ENCODE measurements at places on chromosomes 1 and 21.

DNA sequence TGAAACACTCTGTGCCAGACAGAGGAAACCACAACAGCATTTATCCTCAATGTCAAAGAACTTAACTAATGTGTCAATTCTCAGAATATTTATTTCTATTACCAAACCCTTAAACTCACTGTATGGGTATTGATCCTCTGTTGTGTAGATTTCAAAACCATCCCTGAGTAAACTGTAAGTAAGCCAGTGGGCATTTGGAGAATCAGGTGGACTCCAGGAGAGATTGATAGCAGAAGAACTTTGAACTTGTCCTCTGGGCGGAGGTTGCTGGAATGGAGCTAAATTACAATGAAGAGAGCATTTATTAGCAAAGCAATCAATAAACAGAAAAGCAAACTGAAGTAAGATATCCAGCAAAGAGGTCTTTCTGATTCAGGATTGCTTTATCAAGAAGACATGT lies 216.1 kb downstream of the USH2A start:
- no peak overlapping the region for H3K27ac ChIP-seq
- no peak overlapping the region for H3K4me3 ChIP-seq
- H3K4me1 ChIP-seq = no peaks in the 10 kb centered on the region
- H3K36me3 ChIP-seq = no peaks in the 10 kb centered on the region
- DNase-seq = no peak

DNA sequence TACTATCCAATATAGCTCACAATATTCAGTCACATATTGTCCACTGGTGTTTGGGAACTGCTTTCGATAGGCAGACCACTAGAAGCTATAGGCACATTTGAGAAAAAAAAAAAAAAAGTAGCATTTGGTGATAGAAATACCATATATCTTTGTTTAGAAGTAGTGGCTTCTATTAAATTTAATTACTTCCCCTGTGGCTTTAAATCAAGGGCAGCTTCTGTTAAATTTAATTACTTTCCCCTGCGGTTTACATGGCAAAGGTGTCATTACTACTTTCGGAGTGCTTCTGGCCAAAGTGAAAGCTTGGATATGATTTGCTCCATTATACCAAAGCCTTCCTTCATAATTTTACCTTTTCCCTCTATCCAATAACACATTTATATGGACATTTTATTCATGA lies 229.9 kb downstream of the TTLL7 start:
- no peak overlapping the region for H3K27ac ChIP-seq
- no peak overlapping the region for H3K4me3 ChIP-seq
- peaks cover 28% of the 10 kb centered on the region for H3K27me3 ChIP-seq
- H3K36me3 ChIP-seq = no peaks in the 10 kb centered on the region
- no peak for DNase-seq

DNA sequence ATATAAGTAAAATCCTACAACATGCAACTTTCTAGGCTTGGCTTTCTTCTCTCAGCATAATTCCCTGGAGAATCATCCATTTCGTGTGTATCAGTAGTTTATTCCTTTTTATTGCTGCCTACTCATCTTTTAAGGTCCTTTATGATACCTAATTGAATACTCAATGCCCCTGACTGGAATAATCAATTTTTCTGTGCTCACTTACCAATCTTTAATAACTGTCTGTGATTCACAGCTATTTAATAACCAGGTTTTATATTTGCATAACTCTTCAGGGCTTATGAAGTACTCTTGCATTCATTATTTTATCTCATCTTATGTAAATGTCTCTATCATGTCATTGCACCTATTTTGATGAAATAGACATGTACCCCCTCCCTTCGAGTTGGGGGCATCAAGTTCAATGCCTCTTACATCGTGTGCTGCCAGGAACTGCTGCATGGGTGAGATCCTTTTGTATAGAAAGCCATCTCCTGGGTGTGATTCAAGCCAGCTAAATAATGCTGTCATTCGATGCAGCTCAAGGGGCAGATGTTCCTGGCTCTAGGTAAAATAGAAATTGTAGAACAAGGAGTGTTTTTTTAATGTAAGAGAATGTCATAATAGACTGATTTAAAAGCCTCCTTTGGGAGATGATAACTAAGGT lies 222.7 kb downstream of the SLC35F3 start:
- no peaks in the 10 kb centered on the region for H3K4me1 ChIP-seq
- no peak for DNase-seq
- no peak overlapping the region for H3K4me3 ChIP-seq
- H3K27me3 ChIP-seq = no peaks in the 10 kb centered on the region
- no peak overlapping the region for H3K27ac ChIP-seq

GRCh38 chr1:3033040-3033789 lies 11.9 kb downstream of the ACTRT2 start:
- no peak overlapping the region for H3K4me3 ChIP-seq
- no peaks in the 10 kb centered on the region for H3K4me1 ChIP-seq
- DNase-seq = no peak
- no peak overlapping the region for H3K27ac ChIP-seq
- peaks cover 15% of the 10 kb centered on the region for H3K27me3 ChIP-seq

- H3K4me3 ChIP-seq = no peak overlapping the region
- H3K27ac ChIP-seq = no peak overlapping the region
- H3K36me3 ChIP-seq = no peaks in the 10 kb centered on the region
- no peaks in the 10 kb centered on the region for H3K4me1 ChIP-seq
- H3K27me3 ChIP-seq = no peaks in the 10 kb centered on the region
Observed at GRCh38 chr1:30534551-30534940, 188.8 kb downstream of the MATN1 start.

- H3K4me3 ChIP-seq = no peak overlapping the region
- H3K36me3 ChIP-seq = no peaks in the 10 kb centered on the region
- H3K27ac ChIP-seq = no peak overlapping the region
- no peak for DNase-seq
- no peaks in the 10 kb centered on the region for H3K4me1 ChIP-seq
Observed at GRCh38 chr1:160431006-160431405, 30.6 kb downstream of the VANGL2 start.

- no peak overlapping the region for H3K27ac ChIP-seq
- H3K4me1 ChIP-seq = peaks cover 13% of the 10 kb centered on the region
- no peaks in the 10 kb centered on the region for H3K36me3 ChIP-seq
- DNase-seq = no peak
Observed at GRCh38 chr1:208187499-208188041, 56.6 kb downstream of the PLXNA2 start.

DNA sequence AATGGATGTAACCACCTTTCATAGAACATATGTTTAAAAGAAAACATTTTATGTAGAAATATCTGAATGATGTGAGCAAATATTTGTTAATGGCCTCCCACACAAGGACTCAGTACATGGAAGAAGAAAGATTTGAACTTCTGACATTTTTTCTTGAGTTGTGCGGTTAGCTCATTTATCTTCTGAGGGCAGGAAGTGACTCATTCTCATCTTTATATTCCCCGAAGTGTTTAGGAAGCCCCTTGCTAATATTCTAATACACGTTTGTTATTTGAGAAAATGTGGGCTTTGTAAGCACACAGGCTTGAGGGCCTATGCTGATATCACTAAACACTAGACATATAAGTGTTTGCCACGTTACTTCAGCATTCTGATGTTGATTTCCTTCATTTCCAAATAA lies 392.5 kb upstream of the PTBP2 start:
- no peaks in the 10 kb centered on the region for H3K4me1 ChIP-seq
- H3K4me3 ChIP-seq = no peak overlapping the region
- H3K27ac ChIP-seq = no peak overlapping the region

GRCh38 chr1:228445490-228445842 lies 28.8 kb upstream of the TRIM17 start:
- H3K27ac ChIP-seq = no peak overlapping the region
- no peak for DNase-seq
- H3K4me1 ChIP-seq = no peaks in the 10 kb centered on the region
- H3K27me3 ChIP-seq = no peaks in the 10 kb centered on the region
- no peaks in the 10 kb centered on the region for H3K36me3 ChIP-seq

DNA sequence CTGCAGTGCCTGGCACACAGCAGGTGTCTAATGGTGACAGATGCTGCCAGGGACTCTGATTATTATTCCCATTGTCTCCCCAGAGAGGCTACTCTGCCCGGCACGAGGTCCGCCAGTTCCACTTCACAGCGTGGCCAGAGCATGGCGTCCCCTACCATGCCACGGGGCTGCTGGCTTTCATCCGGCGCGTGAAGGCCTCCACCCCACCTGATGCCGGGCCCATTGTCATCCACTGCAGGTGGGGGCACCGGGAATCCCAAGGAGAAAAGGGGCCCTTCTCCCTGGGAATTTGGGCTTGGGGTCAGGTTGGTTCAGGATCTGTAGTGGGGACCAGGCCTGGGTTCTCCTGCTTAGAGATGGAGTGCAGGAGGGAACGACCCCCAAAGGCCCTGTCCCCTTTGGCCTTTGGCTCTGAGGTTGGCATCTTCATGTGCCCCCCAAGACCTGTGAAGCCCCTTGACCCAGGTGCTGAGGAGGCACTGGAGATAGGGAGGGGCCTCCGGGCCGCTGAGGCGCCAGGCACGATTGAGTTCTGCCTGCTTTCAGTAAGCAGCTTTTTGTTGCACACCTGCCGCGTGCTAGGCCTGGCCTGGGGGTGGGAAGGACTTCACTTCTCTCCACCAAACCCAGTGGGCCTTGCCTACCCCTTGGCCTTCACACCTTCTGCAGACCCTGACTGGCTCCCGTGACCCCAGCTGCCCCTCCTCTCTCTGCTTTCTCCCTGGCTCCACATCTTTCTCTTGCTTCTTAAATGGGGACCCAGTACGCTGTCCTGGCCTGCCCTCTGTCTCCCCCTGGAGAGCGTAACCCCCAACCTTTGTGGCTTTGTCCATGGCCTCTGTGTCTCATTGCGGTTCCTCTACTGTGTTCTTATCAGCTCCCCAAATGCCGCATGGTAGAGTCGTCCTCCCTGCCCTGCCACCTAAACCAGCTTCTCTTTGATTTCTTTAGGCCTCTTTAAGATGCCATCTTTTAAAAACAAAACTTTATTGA lies 76.4 kb downstream of the PTPRU start:
- no peak overlapping the region for H3K4me3 ChIP-seq
- H3K36me3 ChIP-seq = 0 out of 2 replicates have a peak, but pooled peaks cover 11% of the 10 kb centered on the region
- DNase-seq = no peak
- no peaks in the 10 kb centered on the region for H3K27me3 ChIP-seq

All from HCT116 (cell line).